ENCODE measurements at places on chromosomes 12 and 14.
A peak's percentile ranks its signal among the peaks of the same experiment; 100 is the strongest.

DNA sequence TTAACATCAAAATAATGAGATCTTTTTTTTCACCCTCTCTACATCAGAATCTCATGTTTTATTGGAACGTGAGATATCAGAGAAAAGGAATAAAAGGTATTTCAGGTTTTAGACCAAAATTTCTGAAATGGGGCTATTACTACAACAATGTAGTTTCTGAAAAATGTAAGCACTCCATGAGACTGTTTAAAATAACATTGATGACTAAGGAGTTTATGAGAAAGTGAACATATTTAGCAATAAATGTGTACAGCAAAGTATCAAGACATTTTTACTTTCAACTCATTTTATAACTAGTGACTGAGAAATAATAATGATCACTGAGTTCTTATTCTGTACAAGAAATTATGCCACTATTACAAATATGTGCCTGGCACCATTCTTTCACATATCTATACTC is 39.3 kb upstream of the ABCC9 start:
- no peak for DNase-seq

GRCh38 chr14:54490445-54491175 is 1.8 kb upstream of the GMFB start:
- no peak for DNase-seq

GRCh38 chr14:95495538-95496025 is 20.9 kb downstream of the SYNE3 start:
- DNase-seq, result no peak

DNA sequence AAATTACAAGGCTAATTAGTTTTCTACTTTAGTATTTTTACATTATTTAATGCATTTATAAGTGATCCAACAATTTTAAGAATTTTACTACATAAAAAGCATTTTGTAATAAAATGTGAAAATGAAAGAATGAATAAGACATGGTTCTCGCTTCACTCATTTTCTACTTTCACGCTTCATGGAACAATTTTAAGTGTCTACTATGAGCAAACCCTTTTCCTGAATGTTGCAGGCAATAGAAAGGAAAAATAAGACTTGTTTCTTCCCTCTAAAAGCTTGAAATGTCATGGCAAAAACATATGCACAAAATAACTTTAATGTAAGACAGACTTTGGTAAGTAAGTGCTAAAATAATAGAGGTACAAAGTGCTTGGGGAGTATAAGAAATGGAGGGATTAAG is 205.7 kb upstream of the HMGA2 start:
- no peak for DNase-seq

GRCh38 chr14:72451054-72451972 is 442.6 kb downstream of the DPF3 start:
- no peak for DNase-seq

DNA sequence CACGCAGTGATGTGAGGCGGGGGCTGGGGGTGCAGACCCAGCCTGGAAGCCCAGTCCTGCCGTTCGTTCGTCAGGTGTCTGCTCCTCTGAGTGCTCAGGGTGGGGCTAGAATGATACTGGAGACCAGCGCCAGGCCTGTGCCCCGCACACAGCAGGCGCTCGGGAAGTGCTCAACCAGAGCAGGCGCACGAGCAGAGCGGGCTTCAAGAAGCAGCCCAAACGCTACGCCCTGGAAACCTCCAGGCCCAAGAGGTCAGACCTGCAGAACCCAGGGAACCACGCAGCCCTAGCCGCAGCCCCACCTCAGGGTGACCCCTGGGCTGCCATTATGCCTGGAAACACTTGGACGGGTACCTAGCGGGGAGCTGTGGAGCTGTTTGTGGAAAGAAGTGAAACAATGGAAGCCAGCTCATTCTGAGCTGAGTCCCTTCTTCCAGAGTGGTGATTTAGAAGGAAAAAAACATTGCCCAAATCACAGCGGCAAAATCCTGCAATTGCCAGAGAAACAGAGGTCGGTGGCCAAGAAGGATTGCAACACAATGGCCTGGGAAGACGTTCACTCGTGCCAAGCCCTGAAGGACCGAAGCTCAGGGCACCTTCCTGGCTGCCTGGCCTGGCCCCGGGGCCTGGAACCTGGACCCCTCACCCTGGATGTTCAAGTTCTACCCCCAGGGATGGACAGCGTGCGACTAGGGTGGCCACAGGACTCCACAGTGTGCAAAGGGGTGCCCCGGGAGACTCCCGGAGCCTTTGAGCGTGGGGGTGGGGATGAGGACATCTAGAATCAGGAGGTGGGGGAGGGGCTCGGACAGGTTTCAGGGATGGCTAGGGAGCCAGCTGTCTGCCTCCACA is 40.4 kb upstream of the DIO3 start:
- no peak for DNase-seq

DNA sequence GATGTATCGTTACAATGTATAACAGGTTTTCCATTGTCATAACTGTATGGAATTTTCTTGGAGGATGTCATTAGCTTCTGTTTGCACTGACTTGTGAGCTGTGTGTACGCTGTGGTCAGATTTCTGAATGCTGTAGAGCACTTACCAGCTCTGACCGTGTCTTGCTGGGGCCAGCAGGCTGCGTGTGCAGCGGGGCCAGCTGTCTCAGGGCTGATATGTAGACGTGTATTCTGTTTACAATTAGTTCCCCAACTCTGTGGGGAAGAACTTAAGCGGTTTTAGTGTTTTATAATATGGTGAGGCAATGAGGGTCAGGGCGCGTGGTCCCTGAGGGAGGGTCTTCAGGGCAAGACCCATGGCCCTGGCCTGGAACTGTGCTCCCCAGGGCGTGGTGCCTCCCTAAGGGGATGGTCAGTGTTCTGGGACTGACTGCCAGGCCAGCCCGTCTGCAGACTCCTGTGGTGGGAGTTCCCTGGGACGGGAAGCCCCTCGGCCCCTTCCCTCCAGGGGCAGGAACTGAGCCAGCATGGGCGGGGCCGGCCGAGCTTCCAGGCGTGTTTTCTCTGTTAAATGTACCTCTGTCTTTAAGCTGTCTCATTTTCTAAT is 18.7 kb downstream of the XRCC3 start:
- DNase-seq, result no peak

DNA sequence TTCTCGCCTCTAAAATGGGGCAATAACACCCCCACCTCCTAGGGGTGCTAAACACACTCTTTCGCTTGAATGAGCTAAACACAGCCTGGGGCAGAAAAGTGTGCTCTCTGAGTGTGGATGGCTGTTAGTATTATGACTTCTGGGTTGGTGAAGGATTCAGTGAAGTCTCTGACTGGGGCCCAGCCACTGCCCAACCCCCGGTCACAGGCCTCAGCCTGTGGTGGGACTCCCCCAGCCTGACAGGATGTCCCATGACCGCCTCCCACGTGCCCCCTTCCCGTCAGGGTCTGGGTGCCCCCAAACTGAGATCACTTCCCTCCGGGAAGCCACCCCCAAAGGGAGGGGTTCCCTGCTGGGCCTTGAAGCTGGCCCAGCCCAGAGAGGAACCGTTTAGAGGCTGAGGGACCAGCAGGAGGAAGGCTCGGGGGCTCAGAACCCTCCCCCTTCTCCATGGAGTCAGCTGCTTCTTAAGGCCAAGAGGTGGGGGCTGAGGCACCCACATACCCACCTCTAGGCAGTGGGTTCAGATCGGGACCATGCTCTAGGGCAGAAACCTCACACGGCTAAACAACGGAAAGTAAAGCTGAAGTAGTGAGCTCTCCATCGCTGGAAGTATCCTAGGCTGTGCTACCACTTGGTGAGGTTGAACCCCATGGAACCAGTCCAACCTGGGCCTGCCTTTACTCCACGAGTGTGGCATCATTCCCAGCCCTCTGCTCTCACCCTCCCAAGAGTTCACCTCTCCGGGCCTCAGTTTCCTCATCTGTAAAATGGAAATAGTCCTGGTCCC is 13.8 kb downstream of the DTX1 start:
- DNase-seq, result no peak

GRCh38 chr12:59742841-59743240 is 147.0 kb downstream of the SLC16A7 start:
- no peak for DNase-seq

GRCh38 chr14:32601906-32602305 is 272.8 kb downstream of the AKAP6 start:
- no peak for DNase-seq

DNA sequence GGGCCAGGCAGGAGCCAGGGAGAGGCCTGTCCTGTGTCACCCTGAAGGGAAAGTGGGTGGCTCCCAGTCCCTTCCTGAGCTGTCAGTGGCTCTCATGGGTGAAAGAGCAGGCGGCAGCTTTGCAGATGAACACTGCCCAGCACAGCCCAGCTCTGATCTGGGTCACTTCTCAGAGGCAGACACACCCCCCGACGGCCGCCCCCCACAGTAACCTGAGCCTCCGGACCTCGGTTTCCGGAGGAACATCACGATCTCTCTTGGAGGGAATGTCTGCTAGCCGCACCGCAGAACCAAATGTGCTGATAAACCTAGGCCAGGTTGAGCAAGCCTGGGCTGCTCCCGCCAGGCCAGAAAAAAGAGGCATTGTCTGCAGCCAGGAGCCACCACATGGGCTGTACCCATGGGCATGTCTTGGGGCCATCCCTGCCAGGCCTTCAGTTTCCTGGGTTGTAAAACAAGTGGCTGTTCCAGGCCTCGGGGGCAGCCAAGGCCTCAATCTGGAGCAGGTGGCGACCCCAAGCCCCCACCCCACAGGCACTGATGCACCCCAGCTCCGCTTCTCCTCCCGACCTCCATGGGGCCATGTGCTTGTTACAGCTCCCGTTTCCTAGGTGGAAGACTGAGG is 57.6 kb downstream of the NCOR2 start:
- no peak for DNase-seq

DNA sequence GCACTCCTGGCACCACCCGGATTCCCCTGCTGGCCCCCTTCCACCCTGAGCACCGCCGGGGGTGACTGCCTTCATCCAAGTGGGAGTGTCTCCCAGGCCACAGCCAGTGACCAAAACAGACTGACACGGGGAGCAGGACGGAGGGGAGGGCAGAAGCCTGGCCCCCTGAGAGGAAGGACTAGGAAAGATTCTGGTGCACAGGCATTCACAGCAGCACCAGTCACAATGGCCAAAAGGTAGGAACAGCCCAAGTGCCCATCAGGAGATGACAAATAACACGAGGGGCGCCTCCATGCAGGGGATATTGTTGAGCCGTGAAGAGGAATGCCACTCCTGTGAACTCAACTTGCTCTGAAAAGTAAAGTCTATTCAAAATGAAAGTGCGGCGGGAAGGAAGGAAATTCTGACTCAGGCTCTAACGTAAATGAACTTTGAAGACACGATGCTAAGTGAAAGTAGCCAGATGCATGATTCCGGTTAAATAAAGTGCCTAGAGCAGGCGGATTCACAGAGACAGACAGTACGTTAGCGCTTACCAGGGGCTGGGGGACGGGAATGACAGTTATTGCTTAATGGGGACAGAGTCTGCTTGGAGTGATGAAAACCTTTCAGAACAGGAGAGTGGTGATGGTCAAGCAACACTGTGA is 146.1 kb upstream of the NCOR2 start:
- peak; percentile 23 for DNase-seq

- DNase-seq, result peak; percentile 76
Measured at GRCh38 chr12:29380536-29381523, at the start of gene ERGIC2. ERGIC2 (minus strand) TSS chr12:29381172; CDS start chr12:29371633, 9,539 bp downstream.

GRCh38 chr12:39682689-39683477 is 63.3 kb upstream of the ABCD2 start:
- DNase-seq, result no peak

DNA sequence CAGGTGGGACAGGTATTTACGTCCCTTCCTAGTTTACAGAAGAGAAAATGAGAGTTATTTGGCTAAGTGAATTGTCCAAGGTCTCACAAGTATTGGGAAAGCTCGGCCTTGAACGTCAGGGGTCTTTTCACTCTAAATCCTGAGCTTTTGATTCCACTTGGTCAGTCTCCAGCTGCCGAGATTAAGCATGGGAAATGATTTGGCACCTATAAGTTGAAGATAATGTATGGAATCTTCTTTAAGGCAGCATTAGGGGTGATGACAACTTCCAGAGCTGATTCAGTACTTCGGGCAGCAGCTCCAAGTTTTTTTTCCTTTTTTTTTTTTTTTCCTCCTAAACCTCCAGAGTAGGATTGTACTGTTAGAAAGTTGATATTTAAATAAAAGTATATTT is 722 bp downstream of the FAM234B start:
- no peak for DNase-seq

DNA sequence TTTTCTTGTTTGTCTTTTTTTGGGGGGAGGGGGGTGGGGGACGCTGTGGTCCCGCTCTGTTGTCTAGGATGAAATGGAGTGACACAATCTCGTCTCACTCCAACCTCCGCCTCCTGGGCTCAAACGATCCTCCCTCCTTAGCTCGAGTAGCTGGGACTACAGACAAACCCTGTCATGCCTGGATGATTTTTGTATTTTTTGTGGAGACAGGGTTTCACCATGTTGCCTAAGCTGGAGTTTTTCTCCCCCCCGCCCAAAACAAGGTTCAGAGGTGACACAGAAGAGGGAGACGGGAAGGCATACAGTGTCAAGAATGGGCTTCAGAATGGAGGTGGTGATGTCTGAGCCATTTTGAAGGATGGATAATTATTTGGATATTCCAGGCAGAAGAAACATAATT is 116.9 kb upstream of the ATF1 start:
- no peak for DNase-seq

DNA sequence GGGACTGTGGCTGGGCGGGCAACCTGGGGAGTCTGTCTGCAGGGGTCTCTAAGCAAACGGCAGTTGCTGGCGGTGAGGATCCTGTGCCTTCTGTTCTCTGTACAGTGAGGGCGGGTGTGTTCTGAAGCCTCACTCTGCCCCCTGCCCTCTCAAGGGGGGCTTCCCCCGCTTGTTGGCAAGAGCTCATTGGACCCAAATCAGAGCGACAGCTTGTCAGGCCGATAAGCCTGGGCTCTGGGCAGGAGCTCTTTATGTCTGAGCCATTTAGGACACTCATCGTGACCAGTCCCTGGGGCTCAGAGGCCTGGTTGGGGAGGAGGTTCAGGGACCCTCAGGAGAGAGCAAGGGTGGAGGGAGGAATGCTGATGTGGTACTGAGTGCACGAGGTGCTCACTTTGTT is 136.0 kb downstream of the TSPAN9 start:
- no peak for DNase-seq

DNA sequence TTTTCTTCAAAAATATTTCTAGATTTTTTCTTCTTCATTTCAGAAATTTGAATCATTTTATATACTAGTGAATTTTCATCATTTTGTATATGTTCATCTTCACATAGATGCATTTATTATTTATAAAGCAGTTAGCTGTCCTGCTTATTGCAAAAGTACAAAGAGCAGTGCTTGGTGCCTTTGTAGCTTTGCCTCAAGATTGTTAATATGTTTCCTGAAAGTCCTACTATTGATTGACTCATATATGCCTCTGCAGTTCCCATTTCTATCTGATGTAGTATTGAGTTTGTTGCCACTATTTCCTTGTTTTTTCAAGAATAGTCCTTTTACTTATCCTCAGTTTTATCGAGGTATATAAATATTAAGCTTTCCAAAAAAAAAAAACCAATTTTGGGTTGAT is 89.7 kb downstream of the PDE3A start:
- DNase-seq, result no peak

- DNase-seq, result no peak
Measured at GRCh38 chr12:98492580-98493140, 22.7 kb upstream of the TMPO start.

GRCh38 chr12:109961612-109962011 is 34.6 kb downstream of the GIT2 start:
- no peak for DNase-seq

- DNase-seq, result no peak
Measured at GRCh38 chr12:32641287-32641901, 37.7 kb upstream of the DNM1L start.

GRCh38 chr12:48199774-48200221 is 3.3 kb downstream of the OR10AD1 start:
- DNase-seq, result no peak

- no peak for DNase-seq
Measured at GRCh38 chr12:79347866-79348265, 342.9 kb downstream of the PAWR start.

- no peak for DNase-seq
Measured at GRCh38 chr12:29241821-29242591, 92.9 kb downstream of the FAR2 start.

- no peak for DNase-seq
Measured at GRCh38 chr14:98168211-98168985, 1103.6 kb downstream of the BCL11B start.

Measured in activated T-helper 9 cell treated with anti-CD3 and anti-CD28 coated beads, Interleukin-2, amount 50 U/mL, for 16 hours (primary cell).